ENCODE measurements at places on chromosomes 12 and 14.

GRCh38 chr14:81805785-81806184 lies 272.1 kb upstream of the SEL1L start:
- no peak for DNase-seq

GRCh38 chr12:101616027-101616494 lies 21.3 kb downstream of the MYBPC1 start:
- no peak for DNase-seq

DNA sequence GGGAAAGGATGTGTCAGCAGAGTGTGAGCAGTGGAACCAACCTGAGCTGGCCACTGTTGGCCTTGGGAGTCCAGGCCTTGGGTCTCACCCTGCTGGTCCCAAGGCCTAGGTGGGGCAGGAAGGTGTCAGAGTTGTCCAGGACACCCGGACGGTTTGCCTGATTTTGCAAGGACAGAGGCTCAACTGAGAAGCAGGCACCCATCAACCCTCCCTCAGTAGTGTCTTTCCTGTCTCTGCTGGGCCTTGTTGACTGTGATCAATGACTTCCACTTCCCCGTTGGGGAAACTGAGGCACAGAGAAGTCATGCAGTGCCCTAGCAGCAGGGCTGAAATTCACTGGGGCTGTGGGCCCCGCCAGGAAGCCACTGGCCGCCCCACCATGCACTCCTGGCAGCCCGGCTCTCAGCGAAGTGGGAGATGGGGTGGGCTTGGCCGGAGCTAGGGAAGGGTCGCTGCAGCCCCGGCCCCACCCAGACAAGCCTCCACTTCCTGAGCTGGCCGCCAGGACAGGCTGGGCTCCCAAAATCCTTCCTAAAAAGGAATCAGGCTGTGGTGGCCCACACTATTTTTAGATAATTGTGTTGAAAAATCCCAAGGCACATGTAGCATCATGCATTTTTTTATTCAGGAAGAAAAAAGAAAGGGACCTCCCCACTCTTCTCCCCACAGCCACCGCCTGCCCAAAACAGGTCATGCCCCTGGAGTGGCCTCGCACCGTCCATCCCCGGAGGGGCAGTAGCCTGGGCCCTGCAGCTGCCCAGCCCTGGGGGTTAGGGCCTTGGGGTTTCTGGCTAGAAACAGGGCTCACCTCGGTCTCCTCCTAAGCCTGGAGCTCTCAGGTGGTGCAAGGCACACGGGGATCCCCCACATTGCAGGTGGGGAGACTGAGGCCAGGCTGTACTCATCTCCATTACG lies 127.4 kb downstream of the CALM1 start:
- DNase-seq, result no peak

DNA sequence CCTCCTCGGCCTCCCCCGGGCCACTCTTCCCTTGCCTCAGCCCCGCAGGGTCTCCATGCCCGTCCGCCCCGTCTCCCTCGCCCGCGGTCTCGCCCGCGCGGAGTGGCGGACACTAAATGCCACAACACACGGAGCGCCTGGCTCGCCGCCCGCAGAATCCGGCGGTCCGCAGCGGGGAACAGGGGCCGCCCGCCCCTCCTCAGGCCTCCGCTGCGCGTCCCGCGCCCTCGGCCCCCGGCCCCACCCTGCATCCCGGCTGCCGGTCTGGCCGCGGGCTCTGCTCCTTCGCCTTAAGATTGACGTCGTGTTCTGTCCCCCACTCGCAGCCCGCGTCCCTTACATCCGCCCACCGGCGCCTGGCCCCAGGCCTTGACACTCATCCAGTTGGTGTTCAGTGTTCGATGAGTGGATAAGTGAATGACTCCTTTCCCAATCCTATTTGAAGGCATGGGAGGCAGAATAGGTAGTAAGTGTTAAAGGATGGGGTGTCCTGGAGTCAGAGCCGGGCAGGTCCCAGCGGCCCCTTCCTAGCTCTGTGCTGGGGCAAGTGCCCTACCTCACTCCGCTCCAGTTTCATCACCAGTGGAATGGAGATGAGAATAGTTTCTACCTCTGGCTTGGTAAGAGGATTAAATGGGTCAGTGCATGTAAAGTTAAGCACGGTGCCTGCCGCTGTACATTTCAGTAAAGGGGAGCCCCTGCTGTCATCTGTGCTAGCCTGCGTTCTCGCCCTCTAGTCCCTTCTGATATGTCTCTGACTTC lies 622 bp downstream of the TECPR2 start:
- DNase-seq, result no peak

DNA sequence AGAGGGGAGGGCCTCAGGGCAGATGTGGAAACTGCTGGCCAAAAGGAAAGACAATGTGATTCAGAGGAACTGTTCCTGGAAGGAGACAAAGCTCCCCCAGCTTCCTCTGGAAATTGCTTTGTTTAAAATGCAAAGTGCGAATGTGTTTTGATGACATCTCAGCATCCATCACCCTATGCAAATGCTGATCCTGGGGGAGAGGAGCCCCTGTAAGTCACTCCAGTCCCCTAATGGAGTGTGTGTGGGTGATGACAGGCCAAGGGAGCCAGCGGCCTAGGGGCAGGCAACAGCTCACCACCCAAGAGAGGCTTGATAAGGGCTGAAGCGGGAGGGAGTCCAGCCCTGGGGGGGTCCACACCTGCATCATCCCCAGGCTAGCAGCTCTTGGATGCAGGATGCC lies 134.2 kb downstream of the ESRRB start:
- no peak for DNase-seq

- no peak for DNase-seq
Measured at GRCh38 chr12:5201554-5202218, 158.0 kb downstream of the KCNA5 start.

- no peak for DNase-seq
Measured at GRCh38 chr12:129903956-129904829, at the start of gene TMEM132D. TSS of gene TMEM132D (minus strand) at chr12:129904025.

- peak; percentile 61 for DNase-seq
Measured at GRCh38 chr14:70073924-70074566, 114.7 kb downstream of the SLC8A3 start.

- DNase-seq, result no peak
Measured at GRCh38 chr14:29893989-29894388, 33.7 kb downstream of the PRKD1 start.

DNA sequence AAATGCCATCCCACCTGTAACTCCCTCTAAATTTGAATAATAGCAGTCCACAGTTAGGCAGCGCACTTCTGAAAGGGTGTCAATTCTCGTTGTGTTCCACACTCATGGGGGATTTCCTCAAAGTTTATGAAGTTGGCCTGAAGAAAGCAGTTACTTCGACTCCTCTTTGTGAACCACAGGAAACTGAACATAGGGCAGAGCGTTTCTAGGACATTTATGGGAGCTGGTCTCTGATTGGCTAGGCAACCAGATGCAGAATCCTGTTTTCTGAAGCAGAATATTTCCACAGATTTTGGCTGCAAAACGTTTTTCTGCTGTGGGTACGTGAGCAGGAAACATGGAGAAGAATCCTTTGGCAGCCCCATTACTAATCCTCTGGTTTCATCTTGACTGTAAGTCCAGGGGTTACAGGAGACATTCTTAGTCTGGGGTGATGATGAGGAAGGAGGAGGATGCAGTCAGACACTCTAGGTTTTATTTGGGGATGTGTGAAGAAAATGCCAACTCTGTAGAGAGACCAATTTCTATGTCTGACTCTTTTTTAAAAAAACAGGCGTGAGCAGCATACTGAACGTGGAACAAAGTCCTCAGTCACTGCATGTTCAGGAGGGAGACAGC lies 431.5 kb upstream of the OR4E1 start:
- no peak for DNase-seq

DNA sequence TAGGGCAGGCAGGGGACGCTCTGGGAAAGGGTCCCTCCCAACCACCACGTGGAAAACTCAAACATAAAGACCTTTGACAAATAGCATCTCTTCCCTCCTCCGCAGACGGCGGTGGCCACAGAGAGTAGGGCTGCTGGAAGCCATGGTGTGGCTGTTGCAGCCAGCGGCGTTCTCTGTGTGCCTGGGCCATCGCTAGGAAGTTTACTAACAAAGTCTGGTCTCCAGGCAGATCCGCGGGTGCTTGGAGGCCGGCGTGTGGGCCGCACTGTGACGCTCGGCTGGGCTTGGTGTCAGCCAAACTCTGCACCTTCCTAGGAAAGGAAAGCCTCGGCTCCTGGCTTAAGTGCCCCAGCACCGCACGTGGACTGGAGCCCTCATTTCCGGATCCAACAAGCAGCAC lies 65.6 kb downstream of the CCDC88C start:
- no peak for DNase-seq

DNA sequence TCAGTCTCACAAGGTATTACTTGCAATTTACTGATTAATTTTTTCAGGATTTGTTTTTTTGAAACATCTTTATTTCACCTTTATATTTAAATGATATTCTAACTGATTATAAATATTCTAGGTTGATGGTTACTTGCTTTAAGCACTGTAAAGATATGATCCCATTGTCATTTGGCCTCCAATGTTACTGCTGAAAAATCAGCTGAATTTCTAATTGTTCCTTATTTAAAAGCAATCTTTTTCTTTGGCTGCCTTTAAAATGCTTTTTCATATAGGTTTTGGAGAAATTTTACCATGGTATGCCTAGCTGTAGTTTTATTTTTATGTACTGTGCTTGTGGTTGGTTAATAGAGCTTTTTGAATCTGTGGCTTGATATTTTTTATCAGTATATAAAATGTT lies 275.6 kb upstream of the PPFIA2 start:
- DNase-seq, result no peak

GRCh38 chr14:81234278-81234677 lies 13.5 kb upstream of the GTF2A1 start:
- DNase-seq, result no peak

All from activated CD4-positive, CD25-positive, alpha-beta regulatory T cell treated with anti-CD3 and anti-CD28 coated beads, Interleukin-2, amount 50 U/mL, for 72 hours (primary cell).